ENCODE measurements at places on chromosomes 3 and 15.

GRCh38 chr15:66765478-66766281 lies 63.6 kb downstream of the SMAD6 start:
- peak; percentile 3 for DNase-seq

GRCh38 chr3:138199851-138200250 lies 12.8 kb downstream of the ARMC8 start:
- no peak for DNase-seq

GRCh38 chr3:160498202-160498601 lies 48.6 kb upstream of the TRIM59 start:
- no peak for DNase-seq

- DNase-seq: no peak
These were observed 57.6 kb upstream of the BBX start for GRCh38 chr3:107465064-107465631.

GRCh38 chr3:130948929-130949328 lies 55.0 kb downstream of the ATP2C1 start:
- DNase-seq: no peak

DNA sequence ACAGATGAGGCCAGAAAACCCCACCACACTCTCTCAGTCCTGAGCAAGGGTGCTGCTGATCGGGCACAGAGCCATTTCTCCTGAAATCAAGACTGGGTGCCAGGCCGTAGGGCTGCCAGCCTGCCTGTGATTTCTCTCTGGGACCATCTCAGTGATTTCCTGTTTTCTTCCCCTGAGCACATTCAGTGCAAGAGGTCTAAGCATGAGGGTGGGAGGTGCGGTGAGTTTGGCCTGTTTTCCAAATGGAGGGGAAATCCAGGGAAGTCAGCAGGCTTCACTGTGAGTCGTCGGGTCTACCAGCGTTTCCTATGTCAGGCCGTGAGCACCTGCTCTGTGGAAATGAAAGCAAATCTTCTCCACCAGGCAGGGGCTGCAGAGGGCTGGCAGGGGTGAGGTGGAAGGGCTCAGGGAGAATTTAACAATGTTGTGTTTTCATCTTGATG lies 82.3 kb downstream of the ST6GAL1 start:
- peak; percentile 48 for DNase-seq

GRCh38 chr3:182092662-182093262 lies 381.0 kb downstream of the SOX2 start:
- DNase-seq: no peak

DNA sequence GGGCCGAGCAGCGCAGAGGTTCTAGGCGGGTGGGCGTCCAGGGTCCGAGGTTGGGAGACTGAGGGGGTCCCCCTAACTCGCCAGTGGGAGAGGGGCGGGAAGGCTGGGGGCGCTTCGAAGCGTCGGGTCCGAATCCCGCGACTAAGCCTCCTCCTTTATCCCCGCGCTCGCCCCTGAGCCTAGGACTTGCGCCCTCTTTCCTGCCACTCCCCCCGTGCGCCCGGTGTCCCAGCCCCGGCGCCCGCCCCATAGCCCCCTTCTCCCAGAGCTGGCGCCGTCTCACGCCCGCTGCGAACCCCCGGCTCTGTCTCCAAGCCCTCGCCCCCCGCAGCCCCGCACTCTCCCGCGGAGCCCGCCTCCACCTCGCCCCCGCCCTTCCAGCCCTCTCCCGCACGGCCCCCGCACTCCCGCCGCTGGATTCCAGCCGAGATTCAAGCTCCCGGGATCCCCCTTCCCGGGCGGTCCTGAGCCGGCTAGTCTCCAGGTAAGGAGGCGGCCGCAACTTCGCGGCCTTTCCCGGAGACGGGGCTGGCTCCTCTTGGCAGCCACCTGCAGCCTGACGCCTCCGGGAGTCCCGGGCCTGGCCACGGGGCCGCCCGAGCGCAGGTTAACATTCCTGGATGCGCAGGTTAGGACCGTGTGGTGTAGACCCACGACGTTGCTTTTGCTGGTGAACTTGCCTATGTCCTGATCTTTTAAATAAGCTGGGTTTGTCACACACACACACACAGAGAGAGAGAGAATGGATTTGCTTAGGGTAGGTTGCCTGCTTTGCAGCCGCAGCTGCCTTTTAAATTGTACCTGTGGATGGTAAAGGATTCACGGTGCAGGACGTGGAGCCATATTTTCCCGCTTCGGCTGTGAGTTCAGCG lies 563 bp downstream of the PXYLP1 start:
- DNase-seq: peak; percentile 32

GRCh38 chr15:45634432-45635190 lies at the start of gene SQOR:
TSS of gene SQOR (plus strand) at chr15:45635029. CDS start at chr15:45658924, 23,895 bp downstream.
- peak; percentile 70 for DNase-seq

- DNase-seq: no peak
These were observed 32.0 kb downstream of the PLA2G4D start for GRCh38 chr15:42062284-42062806.

DNA sequence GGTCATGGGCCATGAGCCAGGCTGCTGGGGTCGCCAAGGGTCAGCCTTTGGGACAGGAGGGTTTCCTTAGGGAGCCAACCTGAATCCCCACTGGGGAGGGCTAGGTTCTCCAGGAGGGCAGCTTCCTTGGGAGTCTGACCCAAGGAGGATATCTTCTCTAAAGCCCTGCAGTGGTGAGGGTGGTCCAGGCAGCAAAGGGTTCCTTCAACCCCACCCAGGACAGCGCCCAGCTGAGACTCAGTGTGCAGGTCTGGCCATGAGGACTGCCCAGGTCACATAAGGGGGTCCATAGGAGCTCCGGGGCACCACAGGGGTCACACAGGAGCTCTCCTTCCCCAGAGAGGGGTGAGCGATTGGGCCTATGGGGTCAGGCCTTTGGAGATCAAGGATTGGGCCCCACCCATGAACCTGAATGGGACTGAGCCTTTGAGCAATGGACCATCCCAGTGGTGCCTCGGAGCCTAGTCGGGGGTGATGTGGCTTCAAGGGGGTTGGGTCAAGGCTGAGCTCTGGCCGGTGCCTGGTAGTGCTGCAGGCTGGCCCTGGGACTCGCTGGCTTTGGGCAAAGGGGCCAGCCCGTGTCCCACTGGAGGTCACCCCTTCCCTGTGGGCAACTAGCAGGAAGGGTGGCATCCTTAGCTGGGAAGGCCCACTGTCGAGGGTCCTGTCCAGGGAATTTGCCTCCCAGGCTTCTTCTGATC lies 216.5 kb downstream of the SNRPN start:
- DNase-seq: no peak

- no peak for DNase-seq
These were observed 268.9 kb downstream of the SHOX2 start for GRCh38 chr3:157837336-157837735.

- DNase-seq: no peak
These were observed 37.0 kb downstream of the GRIP2 start for GRCh38 chr3:14503033-14503705.

GRCh38 chr3:123658852-123659206 lies 74.0 kb upstream of the HACD2 start:
- no peak for DNase-seq

Measured in CD4-positive, alpha-beta T cell treated with Interleukin-12 subunit alpha and Interleukin-12 subunit beta, for 1 hour (primary cell).